ENCODE measurements at places on chromosomes 11 and 22.

- no peak for DNase-seq
These were observed 34.0 kb downstream of the BMAL1 start for GRCh38 chr11:13311570-13311969.

DNA sequence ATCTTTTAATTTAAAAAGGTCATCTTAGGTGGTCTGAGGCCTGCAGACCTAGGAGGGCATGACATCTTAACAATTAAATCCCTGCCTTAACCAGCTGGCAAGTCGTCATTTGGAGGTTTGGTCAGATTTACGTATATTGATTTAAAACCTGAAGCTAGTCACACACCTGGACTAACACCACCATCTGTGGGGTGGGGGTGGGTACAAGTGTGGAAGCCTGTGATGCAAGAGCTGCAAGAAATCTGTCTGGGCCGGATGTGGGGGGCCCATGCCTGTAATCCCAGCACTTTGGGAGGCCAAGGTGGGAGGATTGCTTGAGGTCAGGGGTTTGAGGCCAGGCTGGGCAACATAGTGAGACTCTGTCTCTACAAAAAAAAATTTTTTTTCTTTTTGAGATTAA lies 11.6 kb downstream of the CCDC87 start:
- DNase-seq = no peak

- no peak for DNase-seq
These were observed 122.6 kb upstream of the SERPIND1 start for GRCh38 chr22:20651286-20651685.

DNA sequence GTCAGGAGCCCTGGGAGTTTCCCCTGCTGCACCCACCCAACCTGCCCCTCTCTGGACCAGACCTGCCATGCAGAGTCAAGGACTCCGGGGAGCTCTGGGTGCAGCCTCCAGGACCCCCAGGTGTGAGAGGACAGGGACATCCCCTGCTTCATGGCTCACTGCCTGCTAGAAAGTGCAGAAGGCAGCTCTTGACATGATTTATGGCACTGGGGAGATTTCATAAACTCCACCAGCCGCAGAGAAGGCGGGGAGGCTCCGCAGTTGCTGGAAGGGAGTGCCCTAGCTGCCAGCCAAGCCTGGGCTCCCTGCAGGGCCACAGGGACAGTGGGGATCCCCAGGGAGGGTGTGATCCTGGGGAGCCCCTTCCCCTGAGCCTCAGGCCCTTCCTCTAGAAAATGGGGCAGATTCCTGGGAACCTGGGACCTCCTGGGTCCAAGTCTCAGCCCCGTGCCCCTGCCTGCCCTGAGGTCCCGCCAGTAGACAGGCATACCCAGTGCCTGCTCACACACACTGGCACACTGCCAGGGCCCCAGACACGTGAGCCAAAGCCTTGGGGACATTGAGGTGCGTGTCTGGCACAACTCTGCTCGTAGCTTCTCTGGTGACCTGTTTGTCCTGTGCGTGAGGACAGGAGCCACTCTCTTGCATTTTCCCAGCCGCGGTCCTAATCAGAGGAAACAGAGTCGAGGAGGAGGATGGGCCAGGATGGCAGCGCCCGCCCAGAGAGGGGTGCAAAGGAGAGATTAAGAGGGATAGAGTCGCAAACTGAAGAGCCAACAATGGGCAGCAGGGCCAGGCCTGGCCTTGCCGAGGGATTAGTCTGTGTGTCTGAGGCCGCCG lies 13.8 kb downstream of the CABP7 start:
- DNase-seq = no peak

GRCh38 chr11:46970913-46971625 lies 34.5 kb downstream of the CSTPP1 start:
- no peak for DNase-seq

DNA sequence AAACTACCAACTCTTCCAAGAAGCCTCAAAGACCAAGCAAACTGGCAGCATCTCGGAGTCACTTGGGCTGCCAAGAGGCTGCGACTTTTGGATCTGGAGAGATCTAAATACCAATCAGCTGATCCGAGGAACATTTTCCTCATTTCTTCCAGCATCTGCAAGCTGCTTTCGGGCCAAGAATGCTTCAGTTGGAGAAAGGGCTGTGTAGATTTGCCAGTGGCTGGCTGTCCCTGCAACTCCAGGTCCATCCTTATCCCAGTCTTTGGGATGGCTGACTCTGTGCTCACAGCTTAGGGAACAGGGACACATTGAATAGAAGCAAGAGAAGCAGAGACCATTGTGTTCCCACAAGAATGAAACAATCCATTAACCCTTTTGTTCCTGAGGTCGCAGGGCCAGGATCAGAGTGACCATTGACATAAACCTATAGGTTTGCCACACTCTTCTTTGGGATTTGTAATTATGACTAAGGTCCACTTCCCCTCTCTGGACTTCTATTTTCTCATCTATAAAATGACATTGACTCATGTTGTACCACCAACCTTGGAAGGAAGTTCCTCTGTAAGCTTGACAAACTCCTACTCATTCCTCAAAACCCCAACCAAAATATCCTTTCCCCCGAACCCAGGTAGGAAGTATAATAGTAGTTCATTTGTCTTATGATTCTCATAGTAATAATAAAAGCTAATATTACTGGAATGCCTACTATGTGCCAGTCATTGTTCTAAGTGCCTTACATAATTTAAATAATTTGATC lies 340.8 kb downstream of the MN1 start:
- DNase-seq = no peak

- DNase-seq = no peak
These were observed at the start of gene FAM83F for GRCh38 chr22:39994566-39995392. FAM83F (plus strand) TSS chr22:39994954; CDS start chr22:39995043, 89 bp downstream.

- no peak for DNase-seq
These were observed 6.0 kb downstream of the MUC6 start for GRCh38 chr11:1030556-1030955.

DNA sequence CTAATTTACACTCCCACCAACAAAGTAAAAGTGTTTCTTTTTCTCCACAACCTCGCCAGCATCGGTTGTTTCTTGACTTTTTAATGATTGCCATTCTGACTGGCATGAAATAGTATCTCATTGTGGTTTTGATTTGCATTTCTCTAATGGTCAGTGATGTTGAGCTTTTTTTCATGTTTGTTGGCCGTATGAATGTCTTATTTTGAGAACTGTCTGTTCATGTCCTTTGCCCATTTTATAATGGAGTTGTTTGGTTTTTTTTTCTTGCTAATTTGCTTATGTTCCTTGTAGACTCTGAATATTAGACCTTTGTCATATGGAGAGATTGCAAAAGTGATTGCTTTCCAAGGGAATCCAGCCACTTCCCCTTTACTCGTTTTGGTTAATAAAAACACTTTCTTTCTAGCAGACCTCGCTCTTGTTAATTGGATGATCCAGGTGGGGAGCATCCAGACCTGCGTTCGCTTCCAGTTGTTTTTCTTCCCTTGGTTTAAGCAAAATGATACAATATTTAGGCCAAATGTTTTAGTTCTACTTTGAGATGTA lies 17.1 kb upstream of the APOL4 start:
- DNase-seq = no peak

DNA sequence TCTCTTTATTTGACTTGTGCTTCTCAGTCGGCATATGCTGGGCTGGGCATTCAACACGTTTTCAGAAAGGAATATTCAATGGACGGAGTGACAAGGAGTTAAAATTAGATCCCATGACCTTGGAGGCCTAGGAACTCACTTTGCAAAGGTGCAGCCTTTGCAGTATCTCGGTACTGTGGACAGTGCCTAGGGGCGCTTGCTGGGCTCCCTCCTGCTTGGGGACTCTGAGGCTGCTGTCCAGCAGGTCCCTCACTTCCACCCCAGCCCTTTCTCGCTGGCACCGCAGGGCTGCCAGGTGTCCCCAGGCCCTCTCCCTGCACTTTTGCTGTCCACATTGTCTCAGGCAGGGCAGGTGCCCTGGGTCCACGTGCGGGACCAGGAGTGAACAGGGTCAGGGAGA lies 255.5 kb upstream of the B3GAT1 start:
- no peak for DNase-seq

- DNase-seq = no peak
These were observed 63.3 kb upstream of the RTL6 start for GRCh38 chr22:44561139-44561840.

- no peak for DNase-seq
These were observed 20.1 kb upstream of the EIF3M start for GRCh38 chr11:32563600-32563959.

- DNase-seq = no peak
These were observed 582.2 kb upstream of the CADM1 start for GRCh38 chr11:116086426-116086825.

- no peak for DNase-seq
These were observed 3.2 kb upstream of the MS4A14 start for GRCh38 chr11:60393016-60393415.

Measured in endothelial cell of umbilical vein (primary cell).